ENCODE measurements at places on chromosomes 2 and 18.
A peak's percentile ranks its signal among the peaks of the same experiment; 100 is the strongest.

DNA sequence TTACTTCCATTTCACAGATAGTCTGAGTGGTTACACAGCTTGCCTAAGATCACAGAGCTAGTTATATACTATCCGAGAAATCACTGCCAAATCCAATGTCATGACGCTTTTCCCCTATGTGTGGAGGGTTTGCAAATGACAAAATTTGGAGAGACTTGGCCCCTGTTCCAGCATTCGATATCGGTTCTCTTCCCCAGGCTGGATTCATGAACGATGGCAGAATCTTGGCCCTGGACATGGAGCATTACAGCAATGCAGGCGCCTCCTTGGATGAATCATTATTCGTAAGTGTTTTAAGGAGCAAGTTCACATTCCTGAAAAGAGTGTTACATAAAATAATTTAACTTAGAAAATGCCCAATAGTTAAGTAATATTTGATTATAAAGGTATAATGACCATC is 55.1 kb downstream of the AOX1 start:
- DNase-seq = no peak

GRCh38 chr2:183224948-183225347 is 100.7 kb downstream of the NUP35 start:
- no peak for DNase-seq

DNA sequence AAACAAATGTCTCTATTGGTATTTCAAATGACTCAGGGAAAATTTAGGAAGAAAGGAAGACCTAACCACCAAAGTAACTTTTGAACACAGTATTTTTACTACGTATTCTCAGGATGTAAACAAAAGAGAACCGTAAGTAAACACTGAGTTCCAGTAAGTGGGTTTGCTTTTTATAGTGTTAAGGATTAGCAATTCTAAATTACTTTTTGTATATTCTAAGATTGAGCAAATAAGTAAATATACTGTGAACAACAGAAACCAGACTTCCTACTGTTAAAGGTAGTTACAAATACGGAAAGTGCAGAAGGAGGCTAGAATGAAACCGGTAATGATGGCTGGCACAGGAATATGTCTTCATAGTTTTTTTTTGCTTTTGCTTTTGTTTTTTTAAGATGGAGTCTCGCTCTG is 31.5 kb downstream of the SESTD1 start:
- DNase-seq = no peak

DNA sequence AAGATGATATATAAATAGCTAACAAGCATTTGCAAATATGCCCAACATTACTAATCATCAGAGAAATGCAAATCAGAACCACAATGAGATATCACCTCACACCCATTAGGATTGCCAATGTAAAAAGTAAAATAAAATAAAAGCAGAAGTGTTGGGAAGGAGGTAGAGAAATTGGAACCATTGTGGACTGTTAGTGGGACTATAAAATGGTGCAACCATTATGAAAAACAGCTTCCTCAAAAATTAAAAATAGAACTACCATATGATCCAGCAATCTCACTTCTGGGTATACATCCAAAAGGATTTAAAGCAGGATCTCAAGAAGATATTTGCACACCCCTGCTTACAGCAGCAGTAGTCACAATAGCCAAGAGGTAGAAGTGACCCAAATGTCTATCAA is 99.8 kb upstream of the DAPL1 start:
- DNase-seq = no peak

DNA sequence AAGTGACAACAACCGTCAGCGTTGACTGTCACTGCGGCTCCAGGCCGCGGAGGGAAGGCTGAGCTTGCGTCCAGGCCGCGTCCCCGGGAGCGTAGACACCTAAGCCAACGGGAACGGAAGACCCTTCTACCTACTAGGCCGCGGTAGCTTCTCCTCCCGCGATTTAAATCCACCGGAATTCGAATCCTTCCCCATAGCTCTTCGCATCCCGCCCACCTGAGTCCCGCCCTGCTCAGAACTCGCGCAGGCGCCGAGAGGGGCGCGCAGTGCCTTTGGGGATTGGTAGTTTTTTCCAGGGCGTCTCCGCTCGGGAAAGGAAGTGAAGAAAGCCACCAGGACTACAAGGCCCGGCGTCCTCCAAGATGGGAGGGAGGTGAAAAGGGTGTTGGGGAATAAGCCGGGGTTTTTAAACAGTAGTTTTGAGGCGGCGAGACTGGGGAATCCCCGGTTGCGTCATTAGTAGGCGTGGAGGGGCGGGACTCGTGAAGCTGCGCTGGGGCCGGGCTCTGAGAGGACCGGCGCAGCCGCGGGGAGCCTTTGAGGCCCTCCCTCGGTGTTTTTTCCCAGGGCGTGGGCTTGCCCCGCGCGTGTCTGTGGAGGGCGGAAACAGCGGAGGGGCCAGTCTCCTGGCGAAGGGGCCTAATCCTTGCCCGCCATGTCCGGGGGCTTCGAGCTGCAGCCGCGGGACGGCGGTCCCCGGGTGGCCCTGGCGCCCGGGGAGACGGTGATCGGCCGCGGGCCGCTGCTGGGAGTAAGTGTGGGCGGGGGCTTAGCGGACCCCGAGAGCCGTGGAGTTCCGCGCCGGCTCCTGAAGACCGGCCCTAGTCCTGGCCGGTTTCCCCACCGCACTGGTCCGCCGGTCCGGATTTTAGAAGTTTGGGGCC is at the start of the genes APLF and FBXO48:
Gene APLF (plus strand): TSS at position 509 of the 884 bp plus-strand sequence. CDS start 147 bp downstream, at position 656.
Gene FBXO48 (minus strand): TSS at position 218 of the 884 bp plus-strand sequence. CDS start 2,149 bp downstream, outside the sequence.
- peak; percentile 99 for DNase-seq
